ENCODE measurements at places on chromosomes 6 and 20.

- DNase-seq = no peak
Measured at GRCh38 chr6:144820270-144820669, 535.1 kb downstream of the UTRN start.

DNA sequence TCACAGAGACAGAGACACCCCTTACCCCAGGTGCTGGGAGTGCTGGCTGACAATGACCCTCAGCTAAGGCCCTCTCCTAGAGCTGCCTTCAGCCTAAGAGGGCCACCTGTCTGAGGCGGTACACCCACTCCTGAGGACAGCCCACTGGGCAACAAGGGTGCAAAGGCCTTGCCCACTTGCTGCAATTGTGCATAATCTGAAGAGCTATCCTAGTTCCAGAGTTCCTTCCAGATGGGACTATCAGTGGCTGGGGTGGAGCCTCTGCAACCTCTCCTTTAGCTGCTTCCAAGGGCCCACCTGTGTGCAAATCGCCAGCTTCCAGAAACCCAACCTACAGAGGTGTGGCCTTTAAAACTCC lies 87.5 kb downstream of the PREX1 start:
- DNase-seq = no peak

DNA sequence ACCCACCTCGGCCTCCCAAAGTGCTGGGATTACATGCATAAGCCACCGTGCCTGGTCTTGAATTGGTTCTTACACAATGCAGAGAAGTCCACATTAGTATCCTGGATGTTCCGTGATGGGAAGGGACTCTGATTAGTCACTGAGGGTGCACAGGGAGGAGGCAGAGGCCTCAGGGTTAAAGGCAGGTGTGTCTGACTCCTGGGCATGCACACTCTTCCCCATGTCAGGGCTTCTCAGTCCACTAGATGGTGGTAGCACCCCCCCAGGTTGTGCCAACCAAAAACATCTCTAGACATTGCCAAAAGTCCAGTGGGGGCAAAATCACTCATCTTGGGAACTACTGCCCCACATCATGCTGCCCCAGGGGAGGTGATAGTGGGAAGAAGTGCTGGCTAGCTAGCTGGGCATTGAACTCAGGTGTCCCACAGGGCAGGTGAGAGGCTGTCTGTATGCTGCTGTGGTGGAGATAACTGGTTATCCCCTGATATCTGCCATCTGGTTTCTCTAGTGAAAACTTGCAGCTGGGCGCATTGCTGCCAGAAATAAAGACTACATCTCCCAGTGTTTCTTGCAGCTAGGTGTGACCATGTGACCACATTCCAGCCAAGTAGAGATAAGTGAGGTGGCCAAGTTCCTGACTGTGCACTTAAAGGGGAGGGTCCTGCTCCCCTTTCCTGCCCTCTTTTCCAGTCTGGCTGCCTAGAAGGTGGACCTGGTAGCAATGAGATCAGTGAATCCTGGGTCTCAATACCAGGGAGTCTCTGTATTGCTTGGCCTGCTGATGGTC lies 8.4 kb upstream of the NSFL1C start:
- DNase-seq = peak; percentile 20

DNA sequence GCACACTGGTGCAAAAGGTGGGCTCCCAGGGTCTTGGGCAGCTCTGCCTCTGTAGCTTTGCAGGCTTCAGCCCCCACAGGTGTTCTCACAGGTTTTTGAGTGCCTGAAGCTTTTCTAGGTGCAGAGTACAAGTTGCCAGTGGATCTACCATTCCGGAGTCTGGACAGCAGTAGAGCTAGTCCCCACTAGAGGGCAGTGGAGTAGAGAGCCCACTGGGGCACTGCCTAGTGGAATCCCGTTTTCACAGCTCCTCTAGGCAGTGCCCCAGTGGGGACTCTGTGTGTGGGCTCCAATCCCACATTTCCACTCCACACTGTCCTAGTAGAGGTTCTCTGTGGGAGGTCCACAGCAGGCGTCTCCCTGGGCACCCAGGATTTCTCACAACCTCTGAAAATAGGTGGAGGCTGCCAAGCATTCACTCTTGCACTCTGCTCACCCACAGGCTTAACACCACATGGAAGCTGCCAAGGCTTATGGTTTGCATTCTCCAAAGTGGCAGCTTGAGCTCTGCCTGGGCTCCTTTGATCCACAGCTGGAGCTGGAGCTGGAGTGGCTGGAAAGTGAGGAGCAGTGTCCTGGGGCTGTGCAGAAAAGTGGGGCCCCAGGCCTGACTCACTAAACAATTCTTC lies 86.3 kb upstream of the PROKR2 start:
- peak; percentile 36 for DNase-seq

- no peak for DNase-seq
Measured at GRCh38 chr6:24513602-24514001, 18.8 kb downstream of the ALDH5A1 start.

- no peak for DNase-seq
Measured at GRCh38 chr6:21332077-21332476, 261.5 kb upstream of the SOX4 start.

GRCh38 chr20:35145141-35145564 lies 2.0 kb downstream of the EDEM2 start:
- peak; percentile 23 for DNase-seq

DNA sequence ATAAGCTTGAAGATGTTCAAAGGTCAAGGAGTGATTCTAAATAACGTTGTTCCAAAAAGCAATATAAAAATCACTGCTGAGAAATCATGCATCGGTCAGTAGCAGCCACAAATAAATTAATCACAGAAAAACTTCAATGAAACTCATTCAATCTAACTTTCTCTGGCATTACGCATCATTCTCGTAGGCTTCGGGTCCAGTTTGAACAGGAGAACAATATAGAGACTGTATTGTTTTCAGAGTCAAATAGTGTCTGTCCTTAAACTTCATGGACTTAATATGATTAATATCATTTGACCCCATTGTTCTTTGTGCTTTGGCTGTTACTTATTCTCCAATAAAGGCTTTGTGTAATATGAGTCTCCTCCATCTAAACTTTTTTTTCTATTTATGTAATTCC lies 200.4 kb downstream of the C6orf118 start:
- DNase-seq = no peak

GRCh38 chr6:144332177-144332576 lies 47.0 kb downstream of the UTRN start:
- no peak for DNase-seq
